ENCODE measurements at places on chromosomes 4 and X.

DNA sequence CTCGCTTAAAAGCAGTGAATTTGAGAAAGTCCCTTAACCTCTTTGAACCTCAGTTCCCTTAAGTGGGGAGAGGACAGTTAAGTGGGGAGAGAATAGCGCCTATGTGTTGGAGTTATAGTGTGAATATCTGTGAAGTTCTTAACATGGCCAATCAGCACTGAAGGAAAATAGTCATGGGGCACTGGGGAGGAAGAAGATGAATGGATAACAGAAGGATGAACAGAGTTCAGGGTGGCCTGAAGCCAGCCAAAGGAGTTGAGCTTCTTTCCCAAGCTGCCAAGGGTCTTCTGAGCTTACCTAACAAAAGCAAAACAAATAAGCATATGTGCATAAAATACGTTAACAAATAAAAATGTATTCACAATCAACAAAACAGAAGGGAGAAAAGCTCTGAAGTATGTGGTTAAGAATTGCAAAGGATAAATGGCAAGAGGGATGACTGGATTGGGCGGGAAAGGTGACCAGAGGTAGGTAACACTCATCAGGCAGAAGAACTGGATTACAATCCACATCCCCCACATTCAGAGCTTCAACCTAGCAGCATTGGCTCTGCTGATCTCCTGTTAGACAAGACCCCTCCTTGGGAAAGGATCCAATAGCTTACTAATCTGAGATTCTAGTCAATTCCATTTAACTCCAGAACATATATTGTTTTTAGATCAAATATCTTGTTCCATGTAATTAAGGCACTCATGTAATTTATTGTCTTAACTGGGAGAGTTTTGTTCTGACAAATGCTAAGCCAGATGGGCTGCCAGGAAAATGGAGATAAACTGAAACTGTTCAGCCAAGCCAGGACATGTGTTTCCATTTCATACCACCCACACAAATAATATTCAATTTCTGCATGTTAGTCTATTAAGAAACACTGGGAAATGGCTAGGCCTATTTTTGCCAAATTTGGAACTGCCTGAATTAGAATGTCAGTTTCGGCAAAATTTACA, 221.2 kb downstream of the LDB2 start:
- DNase-seq, result no peak

DNA sequence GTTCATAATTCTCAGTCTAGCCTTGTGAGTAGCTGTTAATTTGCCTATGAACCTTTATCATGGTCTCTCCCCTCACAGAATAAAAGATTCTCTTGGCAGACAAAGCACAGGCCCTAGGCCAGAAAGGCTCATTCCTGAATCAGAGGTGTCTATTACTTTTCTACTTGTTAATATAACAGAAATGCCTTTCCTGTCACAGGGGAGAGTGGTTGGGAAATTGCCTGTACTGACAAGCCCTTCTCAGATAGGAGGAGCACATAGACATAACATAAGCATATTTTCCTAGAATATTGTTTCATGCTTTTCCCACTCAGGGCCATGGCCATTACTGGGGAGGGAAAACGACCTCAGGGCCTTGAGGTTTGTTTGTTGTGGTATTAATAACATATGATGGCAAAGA, 308.3 kb downstream of the BMPR1B start:
- no peak for DNase-seq

DNA sequence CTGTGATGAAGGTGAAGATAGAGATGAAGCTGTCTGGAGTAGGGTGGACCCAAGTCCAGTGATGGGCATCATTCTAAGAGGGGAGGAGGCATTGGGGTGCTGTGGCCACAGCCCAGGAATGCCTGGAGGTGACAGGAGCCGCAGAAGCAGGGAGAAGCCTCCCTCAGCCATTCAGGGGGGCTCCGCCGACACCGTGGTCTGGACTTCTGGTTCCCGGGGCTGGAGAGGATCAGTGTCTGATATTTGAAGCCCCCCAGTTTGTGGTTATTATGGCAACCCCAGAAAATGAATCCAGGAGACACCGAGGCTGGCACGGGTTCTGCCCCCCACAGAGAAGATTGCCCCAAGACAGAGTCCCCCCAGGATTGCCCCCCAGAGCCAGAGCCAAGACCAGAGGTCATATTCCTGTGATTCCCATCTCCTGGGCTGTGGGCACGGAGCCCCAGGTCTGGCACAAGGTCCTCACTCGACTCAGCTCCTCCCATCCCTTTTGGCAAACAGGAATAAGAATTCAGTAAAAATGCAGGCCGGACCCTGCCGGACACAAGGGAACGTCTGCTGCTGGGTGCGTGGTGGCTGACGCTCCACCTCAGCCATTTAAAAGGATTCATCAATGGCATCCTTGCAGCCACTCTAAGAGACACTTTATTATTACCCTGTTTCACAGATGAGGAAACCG, 116.6 kb downstream of the CPZ start:
- no peak for DNase-seq

DNA sequence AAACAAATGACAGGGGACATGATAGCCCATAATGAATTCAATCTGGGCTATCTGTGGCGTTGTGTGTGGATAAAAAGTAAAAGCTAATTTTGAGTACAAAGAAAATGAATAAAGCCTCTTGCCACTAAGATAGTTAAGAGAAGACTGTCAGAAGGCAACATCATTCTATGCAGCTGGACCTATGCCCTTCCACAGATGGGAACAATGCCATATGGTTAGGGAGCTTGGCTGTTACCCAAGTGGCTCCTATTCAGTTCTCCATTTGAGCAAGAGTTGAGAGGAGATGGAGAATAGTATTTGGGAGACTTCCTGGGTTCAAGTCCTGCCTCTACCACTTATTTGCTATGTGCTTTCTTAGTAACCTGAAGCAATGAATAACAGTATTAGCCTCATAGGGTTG, 107.7 kb downstream of the ANXA3 start:
- no peak for DNase-seq

GRCh38 chr4:147015491-147015890, 69.8 kb upstream of the TTC29 start:
- DNase-seq, result no peak

GRCh38 chr4:6027392-6027791, 9.2 kb upstream of the C4orf50 start:
- DNase-seq, result no peak

DNA sequence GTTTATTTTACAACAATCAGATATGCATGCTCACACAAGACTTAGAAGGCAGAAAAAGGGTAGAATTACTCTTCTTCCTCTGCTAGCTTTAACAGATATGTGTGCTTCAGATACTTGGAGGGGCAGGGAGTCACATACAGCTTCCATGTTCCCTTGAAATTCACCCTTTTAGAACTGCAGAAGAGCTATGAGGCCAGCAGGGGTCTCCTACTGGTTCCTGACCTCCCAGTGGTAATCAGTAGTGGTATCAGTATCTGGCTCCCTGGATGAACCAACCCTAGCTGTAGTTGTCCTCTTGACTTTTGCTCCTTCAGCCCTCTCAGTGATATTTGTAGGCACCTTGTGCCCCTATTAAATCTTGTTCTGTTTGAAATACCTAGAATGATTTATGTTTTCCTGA, 81.5 kb downstream of the RCHY1 start:
- DNase-seq, result no peak

- no peak for DNase-seq
Observed at GRCh38 chr4:119894650-119895208, 171.9 kb downstream of the MAD2L1 start.

DNA sequence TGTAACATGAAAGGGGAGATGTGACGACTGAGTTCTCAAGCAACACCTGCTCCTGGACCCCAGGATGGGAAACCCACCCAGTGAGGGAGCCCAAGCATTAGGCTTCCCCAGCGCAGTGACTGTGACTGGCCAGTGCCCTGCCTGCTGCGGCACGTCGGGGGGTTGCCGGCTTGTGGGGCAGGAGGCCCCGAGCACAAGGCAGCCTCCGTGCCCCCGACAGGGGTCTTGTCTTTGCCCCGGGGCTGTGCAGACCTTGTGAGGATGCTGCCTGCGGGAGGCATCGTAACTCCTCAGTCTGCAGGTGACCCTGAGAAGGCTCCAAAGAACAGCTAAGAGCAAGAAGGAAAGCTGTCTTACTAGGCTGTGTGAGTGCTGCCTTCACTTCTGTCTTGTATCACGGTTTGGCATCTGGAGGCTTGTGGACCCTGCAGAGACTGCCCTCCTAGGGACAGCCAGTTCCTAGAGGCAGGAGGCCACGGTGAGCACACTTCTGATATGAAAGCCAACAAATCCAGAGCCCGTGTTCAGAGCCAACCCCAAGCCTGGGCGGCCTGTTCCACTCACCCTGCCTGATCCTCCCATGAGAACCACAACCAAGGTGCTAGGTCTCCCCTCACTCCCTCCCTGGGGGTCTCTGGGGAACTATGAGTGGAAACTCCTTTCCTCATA, 47.7 kb downstream of the FGFRL1 start:
- no peak for DNase-seq

GRCh38 chr4:5463361-5463760, 245.0 kb downstream of the EVC2 start:
- no peak for DNase-seq

GRCh38 chr4:20367446-20367845, 115.7 kb downstream of the SLIT2 start:
- no peak for DNase-seq

DNA sequence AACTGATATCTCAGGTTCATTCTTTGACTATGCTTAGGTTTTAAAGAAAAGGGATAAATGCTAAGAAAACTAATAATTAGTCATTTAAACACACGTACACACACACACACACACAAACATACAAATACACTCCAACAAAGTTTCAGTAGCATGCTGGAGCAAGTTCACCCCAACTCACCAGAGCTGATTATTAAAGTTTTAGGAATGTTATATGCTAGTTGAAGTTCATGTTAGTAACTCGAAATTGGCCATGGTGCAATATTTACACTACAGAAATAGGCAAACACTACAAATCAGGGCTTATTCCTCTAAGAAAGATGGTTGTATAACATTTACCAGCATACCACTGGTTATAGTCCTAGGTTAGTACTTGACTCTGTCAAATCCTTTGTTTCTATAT, 384.0 kb upstream of the DIPK2B start:
- DNase-seq, result no peak

DNA sequence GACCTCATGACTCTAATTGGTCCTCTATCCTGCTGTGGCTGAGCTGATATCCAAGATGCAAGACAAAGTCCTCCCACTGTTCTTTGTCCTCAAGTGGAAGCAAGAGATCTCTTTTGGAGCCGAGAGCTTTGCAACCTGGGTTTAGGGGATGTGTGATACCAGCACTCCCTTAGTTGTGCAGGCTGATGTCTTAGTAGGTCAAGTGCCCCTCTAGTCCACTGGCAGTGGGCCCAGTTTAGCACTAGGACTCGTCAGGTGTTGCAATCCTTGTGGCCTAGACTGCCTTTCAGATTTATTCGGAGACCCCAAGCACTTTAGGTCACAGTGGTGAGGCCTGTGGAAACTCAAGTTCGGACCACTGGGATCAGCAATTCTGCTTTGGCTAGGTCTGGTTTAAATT, 64.0 kb downstream of the GPRASP3 start:
- no peak for DNase-seq

DNA sequence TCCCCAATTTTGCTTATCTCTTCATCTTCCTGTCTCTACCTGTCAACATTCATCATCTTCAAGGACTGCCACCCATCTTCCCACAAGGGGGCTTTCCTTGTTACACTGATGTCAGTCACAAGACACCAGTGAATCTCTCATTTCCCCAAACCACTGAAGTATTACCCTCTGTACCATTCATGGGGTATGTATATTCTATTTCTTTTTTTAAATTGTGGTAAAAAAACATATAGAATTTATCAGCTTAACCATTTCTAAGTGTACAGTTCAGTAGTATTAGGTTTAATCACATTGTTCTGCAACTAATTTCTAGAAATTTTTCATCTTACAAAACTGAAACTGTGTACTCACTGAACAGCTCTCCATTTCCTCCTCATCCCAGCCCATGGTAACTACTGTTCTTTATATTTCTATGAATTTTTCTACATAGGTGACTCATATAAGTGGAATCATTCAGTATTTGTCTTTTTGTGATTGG, 98.6 kb downstream of the LARP7 start:
- DNase-seq, result no peak

DNA sequence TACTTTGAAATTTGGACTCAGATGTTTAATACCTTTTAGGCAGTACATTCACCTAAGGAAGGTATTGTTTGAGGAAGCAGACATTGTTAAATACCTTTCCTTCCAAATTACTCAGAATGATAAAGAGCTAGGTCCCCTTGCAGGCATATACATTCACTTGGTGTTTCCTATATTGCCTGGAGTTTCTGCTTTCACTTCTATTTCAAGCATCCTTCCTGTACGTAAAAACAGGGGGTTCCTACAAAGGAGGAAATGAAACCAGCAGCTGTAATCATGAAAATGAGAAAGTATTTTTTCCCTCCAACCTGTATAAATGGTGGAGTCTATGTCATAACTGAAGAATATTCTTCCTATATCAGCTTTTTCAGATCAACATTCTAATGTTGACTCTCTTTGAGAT, 90.4 kb upstream of the RASGEF1B start:
- no peak for DNase-seq

DNA sequence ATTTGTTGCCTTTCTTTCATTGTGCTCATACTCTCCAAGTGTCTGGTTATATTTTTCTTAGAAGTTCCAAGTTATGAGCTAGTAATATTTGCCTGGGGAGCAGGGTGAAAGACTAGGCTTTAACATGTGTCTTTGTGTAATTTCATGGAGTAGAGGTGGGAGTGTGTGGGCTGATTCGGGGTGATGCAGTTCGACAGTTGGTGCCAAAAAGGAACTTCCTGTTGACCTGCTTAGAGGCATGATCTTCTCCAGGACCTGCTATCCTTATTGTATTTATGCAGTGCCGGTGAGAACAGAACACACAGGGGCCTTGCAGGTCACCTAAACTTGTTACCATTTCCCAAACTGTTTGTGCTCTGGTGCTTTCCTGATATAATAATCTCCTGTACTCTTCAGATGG, 21.2 kb downstream of the USP53 start:
- DNase-seq, result no peak

GRCh38 chrX:15790769-15791290, 546 bp downstream of the ZRSR2 start:
- DNase-seq, result no peak

- DNase-seq, result no peak
Observed at GRCh38 chr4:152686452-152687013, 6.7 kb upstream of the TMEM154 start.

GRCh38 chr4:931194-931959, 739 bp downstream of the GAK start:
- no peak for DNase-seq

- no peak for DNase-seq
Observed at GRCh38 chr4:56086073-56086541, 137.4 kb downstream of the CEP135 start.

GRCh38 chrX:115257711-115258110, 23.8 kb upstream of the LRCH2 start:
- DNase-seq, result no peak

DNA sequence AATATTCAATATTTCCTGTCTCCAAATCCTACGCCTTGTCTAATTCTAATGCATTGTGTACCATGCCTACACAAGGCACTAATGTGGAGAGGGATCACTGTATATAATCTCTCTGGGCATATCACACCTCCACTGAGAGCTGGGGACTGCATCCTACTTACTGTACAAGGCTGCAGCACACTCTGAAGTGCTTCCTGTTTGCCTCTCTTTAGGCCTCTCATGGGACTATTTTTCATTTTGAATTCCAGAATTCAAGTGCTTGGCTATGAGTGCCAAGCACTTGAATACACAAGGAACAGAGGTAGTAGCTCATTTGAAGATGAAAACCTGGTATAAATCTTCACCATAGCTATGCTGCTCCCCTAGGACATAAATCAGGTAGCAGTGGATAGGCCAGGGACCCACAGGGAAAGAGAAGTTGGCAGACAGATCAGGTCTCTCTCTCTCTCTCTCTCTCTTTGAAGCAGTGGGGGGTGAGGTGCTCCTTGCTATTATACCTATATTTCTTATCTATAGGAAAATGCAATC, 229.7 kb upstream of the MBNL3 start:
- DNase-seq, result no peak
